Mesothelial cell of epicardium (in vitro differentiated cells): ENCODE measurements at places on chromosomes 1 and 21. TPM values are rescaled to one million over a fixed set of nuclear protein-coding genes. Genes with fewer than 3 reads are reported as not detected.

DNA sequence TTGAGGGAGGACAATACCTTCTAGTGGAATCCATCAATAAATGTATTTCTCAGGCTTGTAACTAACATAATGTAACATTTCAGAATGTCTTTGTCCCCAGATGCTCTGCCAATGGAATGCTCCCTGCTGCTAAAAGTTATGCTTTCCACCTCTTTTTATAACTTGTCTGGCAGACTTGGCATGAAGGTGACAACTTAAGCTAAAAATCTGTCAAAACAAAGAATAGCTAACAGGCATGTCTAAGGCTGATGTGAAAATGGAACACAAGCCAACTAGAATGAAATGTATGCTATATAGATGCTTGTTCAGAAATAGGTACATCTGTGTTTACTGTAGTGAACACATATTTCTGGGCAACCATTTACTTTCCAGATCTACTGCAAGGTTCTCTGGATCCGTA lies 467.9 kb downstream of the MRPL39 start:
- no peaks in the 10 kb centered on the region for H3K27me3 ChIP-seq
- H3K4me1 ChIP-seq, result no peaks in the 10 kb centered on the region
- DNase-seq, result no peak
- H3K27ac ChIP-seq, result no peak overlapping the region

DNA sequence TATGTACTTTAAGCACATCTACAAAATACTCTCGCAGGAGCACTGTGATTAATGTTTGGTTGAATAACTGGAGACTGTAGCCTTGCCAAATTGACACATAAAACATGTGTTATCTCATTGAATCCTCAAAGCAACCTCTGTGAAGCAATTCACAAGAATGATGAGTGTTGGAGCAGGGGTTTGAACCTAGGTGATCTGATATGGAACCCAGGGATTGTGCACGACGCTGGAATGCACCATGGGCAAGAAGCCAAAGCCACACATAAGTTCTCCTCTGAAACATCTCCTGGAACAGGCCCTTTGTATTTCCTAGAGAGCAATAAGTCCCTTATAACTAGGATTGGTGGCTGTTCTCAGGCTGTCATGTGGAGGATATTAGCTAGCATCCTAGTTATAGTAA lies 124.6 kb upstream of the IVNS1ABP start:
- H3K36me3 ChIP-seq, result no peaks in the 10 kb centered on the region
- DNase-seq, result peak; percentile 75
- H3K4me3 ChIP-seq, result no peak overlapping the region
- peaks cover 36% of the 10 kb centered on the region for H3K4me1 ChIP-seq

GRCh38 chr1:211781260-211781659 lies 49.3 kb downstream of the LPGAT1 start:
- peaks cover 2% of the 10 kb centered on the region for H3K4me1 ChIP-seq
- no peaks in the 10 kb centered on the region for H3K27me3 ChIP-seq
- DNase-seq, result no peak
- no peak overlapping the region for H3K27ac ChIP-seq

DNA sequence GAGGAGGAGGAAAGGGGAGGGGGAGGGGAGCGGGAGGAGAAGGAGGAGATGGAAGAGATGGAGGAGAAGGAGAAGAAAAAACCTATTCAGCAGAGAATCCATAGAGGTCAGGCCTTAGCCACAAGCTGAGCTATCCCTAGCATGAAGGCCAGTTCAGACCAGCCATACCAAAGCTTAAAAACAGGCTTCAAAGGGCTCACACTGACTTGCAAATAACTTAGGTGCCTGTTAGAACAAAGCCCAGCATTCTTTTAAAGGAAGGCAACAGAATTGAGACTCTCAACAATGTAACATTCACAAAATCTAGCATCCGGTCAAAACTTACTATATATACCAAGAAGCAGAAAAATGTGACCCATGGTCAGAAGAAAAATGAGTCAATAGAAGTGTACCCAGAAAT lies 43.6 kb upstream of the IFFO2 start:
- H3K27ac ChIP-seq, result no peak overlapping the region
- no peaks in the 10 kb centered on the region for H3K4me1 ChIP-seq
- no peak overlapping the region for H3K4me3 ChIP-seq
- DNase-seq, result no peak
- H3K27me3 ChIP-seq, result no peaks in the 10 kb centered on the region
- H3K36me3 ChIP-seq, result peaks cover 2% of the 10 kb centered on the region

DNA sequence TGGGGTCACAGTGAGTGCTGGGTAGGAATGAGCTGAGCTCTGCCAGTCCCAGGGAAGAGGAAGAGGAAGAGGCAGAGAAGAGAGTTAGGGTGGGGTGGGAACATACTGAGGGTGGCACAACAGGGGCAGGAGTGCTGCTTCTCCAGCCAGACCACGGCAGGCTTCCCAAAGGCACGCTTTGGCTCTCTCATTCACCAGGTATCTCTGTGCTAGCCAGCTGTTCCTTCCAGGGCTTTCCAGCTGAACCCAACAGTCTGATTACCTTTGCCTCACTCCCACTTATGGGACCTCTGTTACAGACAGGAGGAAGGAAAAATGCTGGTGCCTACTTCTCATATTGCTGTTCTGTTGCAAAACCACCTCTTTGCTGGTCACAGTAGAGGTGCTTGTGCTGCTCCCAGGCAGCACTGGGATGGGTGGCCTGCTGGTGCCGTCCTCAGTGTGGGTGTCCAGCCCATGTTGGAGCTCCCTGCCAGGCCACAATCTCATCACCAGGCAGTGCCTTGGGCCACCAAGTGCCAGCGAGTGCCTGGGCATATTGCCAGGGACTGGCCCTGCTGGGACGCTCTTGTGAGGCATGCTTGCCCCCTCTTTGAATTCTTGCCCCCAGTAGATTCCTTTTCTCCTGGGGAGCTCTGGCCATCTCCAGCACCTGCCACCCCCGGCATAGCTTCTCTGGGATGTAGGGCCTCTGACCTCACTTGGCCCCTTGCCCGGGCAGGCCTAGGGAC lies 2.1 kb downstream of the ADORA1 start:
- peaks cover 43% of the 10 kb centered on the region for H3K4me1 ChIP-seq
- DNase-seq, result no peak
- no peaks in the 10 kb centered on the region for H3K36me3 ChIP-seq
- H3K27me3 ChIP-seq, result peaks cover 34% of the 10 kb centered on the region
- no peak overlapping the region for H3K4me3 ChIP-seq

- no peak overlapping the region for H3K4me3 ChIP-seq
- no peaks in the 10 kb centered on the region for H3K36me3 ChIP-seq
- H3K27ac ChIP-seq, result no peak overlapping the region
- H3K27me3 ChIP-seq, result no peaks in the 10 kb centered on the region
- peaks cover 14% of the 10 kb centered on the region for H3K4me1 ChIP-seq
Observed at GRCh38 chr1:210440081-210440480, 111.4 kb downstream of the HHAT start.

GRCh38 chr1:116064616-116065015 lies 46.6 kb upstream of the MAB21L3 start:
- no peaks in the 10 kb centered on the region for H3K27me3 ChIP-seq
- no peaks in the 10 kb centered on the region for H3K4me1 ChIP-seq
- no peak overlapping the region for H3K4me3 ChIP-seq
- peaks cover 36% of the 10 kb centered on the region for H3K36me3 ChIP-seq
- H3K27ac ChIP-seq, result no peak overlapping the region

DNA sequence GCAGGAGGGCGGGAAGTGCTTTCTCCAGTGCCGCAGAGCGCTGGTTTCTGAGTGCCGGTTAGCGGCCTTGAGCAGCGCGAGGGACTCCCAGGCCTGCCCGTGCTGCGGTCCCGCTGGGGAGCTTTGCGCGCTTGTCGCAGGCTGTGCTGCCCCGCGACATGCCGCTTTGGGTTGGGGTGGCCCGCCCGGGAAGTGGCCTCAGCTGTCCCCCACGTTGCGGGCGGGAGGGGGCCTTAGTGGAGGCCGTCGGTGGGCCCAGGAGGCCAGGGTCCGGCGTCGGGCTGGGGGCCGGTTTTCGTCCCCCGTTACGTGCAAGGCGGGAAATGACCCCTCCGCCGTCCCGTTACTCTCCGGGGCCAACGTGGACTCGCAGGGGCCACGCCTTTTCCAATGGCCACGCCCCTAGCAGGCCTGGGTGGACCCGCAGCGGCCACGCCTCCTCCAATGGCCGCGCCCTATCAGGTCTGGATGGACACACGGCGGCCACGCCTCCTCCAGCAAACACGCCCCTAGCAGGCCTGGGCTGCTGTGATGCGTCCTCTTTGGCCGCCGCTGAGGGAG lies 977 bp upstream of the C1orf174 start:
- peak overlapping the region; percentile 93 for H3K27ac ChIP-seq
- H3K27me3 ChIP-seq, result no peaks in the 10 kb centered on the region
- DNase-seq, result peak; percentile 91

DNA sequence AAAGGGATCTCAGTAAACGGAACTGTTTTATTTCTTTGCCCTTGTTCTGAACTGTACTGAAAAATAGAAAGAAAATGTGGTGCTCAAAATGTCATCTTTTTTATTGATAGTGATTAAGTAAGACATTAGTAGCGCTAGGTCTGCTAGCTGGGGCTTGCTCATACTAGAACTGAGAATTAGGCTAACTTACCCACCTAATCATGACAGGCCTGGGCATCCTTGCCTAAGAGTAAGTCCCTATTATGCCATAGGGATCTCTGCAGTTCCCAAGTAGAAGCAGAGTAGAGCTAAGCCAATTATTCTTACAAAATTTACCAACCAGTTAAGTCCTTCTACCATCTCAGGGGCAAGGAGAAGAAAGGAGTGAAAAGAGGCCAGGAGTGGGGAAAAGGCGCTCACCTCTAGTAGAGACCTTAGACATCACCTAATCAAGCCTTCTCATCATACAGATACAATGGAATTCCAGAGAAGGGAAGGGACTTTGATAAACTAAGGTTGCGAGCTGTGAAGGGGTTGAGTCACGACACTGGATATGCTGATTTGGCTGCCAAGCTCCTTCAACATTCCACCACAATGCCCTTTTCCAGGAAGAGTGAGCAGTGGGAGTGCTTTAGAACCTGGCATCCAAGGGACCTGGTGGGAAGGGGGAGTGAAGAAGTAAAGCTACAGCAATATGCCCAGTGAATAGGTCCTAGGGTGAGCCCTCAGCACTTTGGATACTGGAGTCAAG lies 27.7 kb upstream of the RPTN start:
- H3K27me3 ChIP-seq, result no peaks in the 10 kb centered on the region
- no peaks in the 10 kb centered on the region for H3K36me3 ChIP-seq
- H3K4me1 ChIP-seq, result no peaks in the 10 kb centered on the region

- no peaks in the 10 kb centered on the region for H3K36me3 ChIP-seq
- H3K27me3 ChIP-seq, result peaks cover 44% of the 10 kb centered on the region
- peaks cover 2% of the 10 kb centered on the region for H3K4me1 ChIP-seq
- DNase-seq, result no peak
- H3K4me3 ChIP-seq, result no peak overlapping the region
Observed at GRCh38 chr1:114208106-114208505, 54.4 kb upstream of the SYT6 start.

- no peak overlapping the region for H3K27ac ChIP-seq
- no peak overlapping the region for H3K4me3 ChIP-seq
- H3K4me1 ChIP-seq, result peaks cover 18% of the 10 kb centered on the region
Observed at GRCh38 chr1:175278734-175279116, 86.1 kb upstream of the KIAA0040 start.

- no peaks in the 10 kb centered on the region for H3K36me3 ChIP-seq
- peaks cover 3% of the 10 kb centered on the region for H3K27me3 ChIP-seq
- H3K4me1 ChIP-seq, result no peaks in the 10 kb centered on the region
- H3K27ac ChIP-seq, result no peak overlapping the region
- H3K4me3 ChIP-seq, result no peak overlapping the region
Observed at GRCh38 chr1:57770772-57771171, 346.9 kb upstream of the DAB1 start.

DNA sequence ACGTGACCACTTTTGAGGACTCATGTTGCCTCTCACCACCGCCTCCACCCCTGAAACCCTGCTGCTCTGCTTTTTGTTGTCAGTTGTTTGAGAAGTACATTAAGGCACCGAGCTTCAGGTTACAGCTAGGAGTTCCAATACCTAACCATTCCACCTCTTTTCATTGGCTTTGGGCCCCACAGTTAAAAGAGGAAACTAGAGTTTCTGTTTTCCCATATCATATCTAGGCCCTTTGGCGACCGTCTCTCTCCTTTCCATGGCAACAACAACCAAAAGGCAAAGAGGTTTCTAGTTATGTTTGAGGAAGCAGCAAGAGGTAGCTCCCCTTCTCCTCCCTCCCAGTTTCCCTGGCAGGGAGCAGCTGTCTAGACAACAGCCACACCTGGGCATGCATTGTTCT lies 5.9 kb downstream of the ANKRD35 start:
- no peak overlapping the region for H3K4me3 ChIP-seq
- H3K36me3 ChIP-seq, result no peaks in the 10 kb centered on the region
- DNase-seq, result no peak
- peaks cover 36% of the 10 kb centered on the region for H3K27me3 ChIP-seq
- H3K4me1 ChIP-seq, result peaks cover 14% of the 10 kb centered on the region

GRCh38 chr1:245751116-245751515 lies 596.3 kb downstream of the KIF26B start:
- H3K4me3 ChIP-seq, result no peak overlapping the region
- H3K36me3 ChIP-seq, result peaks cover 15% of the 10 kb centered on the region
- DNase-seq, result no peak
- H3K27me3 ChIP-seq, result no peaks in the 10 kb centered on the region

GRCh38 chr1:198873696-198874230 lies 234.9 kb downstream of the PTPRC start:
- H3K36me3 ChIP-seq, result peaks cover 44% of the 10 kb centered on the region
- peaks cover 6% of the 10 kb centered on the region for H3K4me1 ChIP-seq
- no peak for DNase-seq
- no peak overlapping the region for H3K4me3 ChIP-seq

DNA sequence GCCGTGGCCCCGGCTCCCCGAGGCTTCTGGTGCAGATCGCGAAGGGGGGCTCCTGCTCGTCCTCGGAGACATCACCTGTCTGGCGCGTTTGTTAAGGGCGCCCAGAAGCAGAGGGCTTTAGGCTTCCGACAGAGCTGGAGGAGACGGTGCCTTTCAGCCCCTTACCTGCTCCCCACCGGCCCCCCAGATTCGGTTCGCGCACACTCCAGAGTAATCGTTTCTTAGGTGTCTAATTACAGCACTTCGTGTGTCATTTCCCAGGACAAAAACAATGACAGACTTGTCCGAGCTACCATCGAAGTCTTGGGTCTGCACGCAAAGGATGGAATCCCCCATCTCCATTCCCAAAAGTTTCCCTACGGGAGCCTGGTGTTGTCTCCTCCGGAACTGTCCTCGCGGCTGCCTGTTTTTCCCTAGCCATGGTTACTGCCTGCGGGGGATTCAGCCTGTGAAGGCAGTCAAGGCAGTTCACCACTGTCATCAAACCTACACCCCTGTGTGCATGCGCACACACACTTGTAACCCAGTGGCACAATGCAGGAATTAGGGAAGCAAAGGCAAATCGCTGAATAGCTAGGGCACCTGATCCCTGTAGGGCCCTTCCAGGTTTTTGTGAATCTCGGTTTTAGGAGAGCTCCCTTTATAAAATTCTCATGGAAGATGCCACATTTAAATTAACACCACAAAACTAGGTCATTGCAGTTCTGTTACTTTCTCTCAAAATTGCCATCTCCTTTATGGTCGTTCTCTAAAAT lies 738 bp upstream of the CDC42BPA start:
- H3K27me3 ChIP-seq, result peaks cover 8% of the 10 kb centered on the region
- peak overlapping the region; percentile 96 for H3K27ac ChIP-seq
- no peaks in the 10 kb centered on the region for H3K36me3 ChIP-seq
- peaks cover 35% of the 10 kb centered on the region for H3K4me1 ChIP-seq

GRCh38 chr1:110643879-110644472 lies 30.8 kb downstream of the KCNA3 start:
- peaks cover 37% of the 10 kb centered on the region for H3K27me3 ChIP-seq
- no peak overlapping the region for H3K27ac ChIP-seq
- H3K36me3 ChIP-seq, result no peaks in the 10 kb centered on the region
- H3K4me3 ChIP-seq, result no peak overlapping the region
- no peaks in the 10 kb centered on the region for H3K4me1 ChIP-seq

The S100A1 gene
- total RNA-seq, result 0.58 to 0.59 TPM in 2 of 3 replicates, not detected in the other

The MYOG gene
- total RNA-seq, result not detected in 3 replicates

The MANEAL gene
- total RNA-seq, result 1.4 to 1.8 TPM (median 1.8 TPM) in 3 replicates

The LCE3E gene
- not detected in 3 replicates for total RNA-seq

The CLCA4 gene
- total RNA-seq, result 0.07 TPM in 1 of 3 replicates, not detected in the others

The CHIA gene
- not detected in 3 replicates for total RNA-seq

The MROH7 gene
- total RNA-seq, result 4.0 to 4.3 TPM (median 4.2 TPM) in 3 replicates
